Mucosa of gallbladder (tissue), 1 donor: ENCODE measurements at places on chromosomes 2 and 18. TPM values are rescaled to one million over a fixed set of nuclear protein-coding genes. Genes with fewer than 3 reads are reported as not detected.

Gene LRRC30
- total RNA-seq: not detected

Gene DHRS9
- 2.0 TPM for total RNA-seq

Gene SLC23A3
- total RNA-seq: 4.7 TPM

Gene PCARE
- not detected for total RNA-seq

Gene LAMA1
- 0.49 TPM for total RNA-seq

Gene CERKL
- 5.0 TPM for total RNA-seq

Gene SKA1
- total RNA-seq: 0.55 TPM

- DNase-seq: no peak
Measured at GRCh38 chr2:199219551-199219950, 238.2 kb downstream of the SATB2 start.

DNA sequence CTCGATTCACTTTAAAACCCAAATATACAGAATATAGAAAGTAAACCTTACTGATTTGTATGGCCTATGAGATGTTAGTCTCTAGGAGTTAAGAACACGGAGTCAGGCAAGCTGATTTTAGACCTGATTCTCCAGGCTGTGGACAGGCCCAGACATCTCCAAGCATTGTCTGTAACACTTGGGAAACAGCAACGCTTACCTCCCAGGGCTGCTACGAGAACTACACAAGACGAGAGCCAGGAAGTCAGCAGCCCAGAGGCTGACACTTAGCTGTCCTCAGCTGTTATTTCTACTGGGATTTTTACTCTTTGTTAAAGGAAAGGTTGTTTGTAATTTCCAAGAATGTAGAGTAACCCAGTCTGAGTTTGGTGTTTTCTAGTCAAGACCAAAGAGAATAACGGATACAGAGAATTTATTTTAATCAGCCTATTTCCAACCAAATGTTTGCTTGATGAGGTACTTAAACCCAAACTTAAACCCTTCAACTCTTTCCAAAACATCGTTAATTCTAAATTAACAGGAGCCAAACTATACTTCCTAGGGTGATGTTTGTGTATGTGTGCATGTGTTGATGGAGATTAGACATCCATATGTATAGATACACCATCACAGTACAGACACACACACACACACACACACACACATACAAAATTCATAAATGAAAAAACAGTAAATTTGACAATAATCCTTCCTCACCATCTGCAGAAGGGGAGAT lies 123.4 kb downstream of the LAMA1 start:
- DNase-seq: no peak

GRCh38 chr2:203649176-203649814 lies 57.1 kb upstream of the CD28 start:
- DNase-seq: no peak

DNA sequence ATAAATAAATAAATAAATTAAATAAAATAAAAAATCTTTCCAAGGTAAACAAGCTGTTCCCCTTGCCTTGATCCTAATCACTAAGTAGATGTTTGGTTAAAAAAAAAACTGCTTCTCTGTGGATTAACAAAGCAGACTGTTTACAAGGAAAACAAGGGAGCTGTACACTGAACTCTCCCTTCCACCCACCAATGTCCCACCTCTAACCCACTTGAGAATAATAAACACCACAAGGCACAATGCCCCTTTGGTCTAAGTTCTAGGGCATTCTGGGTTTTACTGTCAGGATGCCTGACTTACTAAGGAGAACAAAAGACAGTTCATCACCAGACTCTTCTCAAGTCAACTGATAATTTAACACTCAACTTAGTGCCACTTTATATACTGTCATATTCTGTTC lies 83.5 kb downstream of the NCKAP1 start:
- no peak for DNase-seq

DNA sequence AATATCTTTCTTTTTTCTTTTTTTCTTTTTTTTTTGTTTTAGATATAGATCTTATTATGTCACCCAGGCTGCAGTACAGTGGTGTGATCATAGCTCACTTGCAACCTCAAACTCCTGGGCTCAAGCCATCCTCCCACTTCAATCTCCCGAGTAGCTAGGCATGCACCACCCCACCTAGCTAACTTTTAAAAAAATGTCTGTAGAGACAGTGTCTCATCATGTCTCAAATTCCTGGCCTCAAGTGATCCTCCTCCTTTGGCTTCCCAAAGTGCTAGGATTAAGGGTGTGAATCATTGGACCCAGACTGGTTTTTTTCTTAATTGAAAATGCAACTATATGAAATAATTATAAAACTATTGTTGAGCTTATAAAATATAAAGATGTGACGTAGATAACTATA lies 9.8 kb upstream of the ZCCHC2 start:
- no peak for DNase-seq

GRCh38 chr18:21598726-21599584 lies 1.5 kb downstream of the ESCO1 start:
- DNase-seq: no peak

DNA sequence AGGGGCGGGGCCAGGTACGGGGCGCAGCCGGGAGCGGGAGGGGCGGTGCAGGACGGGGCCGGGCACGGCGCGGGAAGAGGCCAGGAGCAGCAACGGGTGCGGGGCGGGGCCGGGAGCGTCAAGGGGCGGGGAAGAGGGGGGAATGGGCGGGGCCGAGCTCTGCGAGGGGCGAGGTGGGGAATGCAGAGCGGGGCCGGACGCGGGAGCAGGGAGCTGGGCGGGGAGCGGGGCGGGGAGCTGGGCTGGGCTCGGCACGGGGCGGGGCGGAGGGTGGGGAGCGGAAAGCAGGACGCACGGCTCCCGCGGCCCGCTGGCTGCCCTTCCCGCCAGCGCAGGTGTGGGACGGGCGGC lies at the start of gene IMPA2:
Gene IMPA2 (plus strand): TSS at position 316 of the 351 bp plus-strand sequence. CDS start 163 bp downstream, outside the sequence.
- DNase-seq: no peak

DNA sequence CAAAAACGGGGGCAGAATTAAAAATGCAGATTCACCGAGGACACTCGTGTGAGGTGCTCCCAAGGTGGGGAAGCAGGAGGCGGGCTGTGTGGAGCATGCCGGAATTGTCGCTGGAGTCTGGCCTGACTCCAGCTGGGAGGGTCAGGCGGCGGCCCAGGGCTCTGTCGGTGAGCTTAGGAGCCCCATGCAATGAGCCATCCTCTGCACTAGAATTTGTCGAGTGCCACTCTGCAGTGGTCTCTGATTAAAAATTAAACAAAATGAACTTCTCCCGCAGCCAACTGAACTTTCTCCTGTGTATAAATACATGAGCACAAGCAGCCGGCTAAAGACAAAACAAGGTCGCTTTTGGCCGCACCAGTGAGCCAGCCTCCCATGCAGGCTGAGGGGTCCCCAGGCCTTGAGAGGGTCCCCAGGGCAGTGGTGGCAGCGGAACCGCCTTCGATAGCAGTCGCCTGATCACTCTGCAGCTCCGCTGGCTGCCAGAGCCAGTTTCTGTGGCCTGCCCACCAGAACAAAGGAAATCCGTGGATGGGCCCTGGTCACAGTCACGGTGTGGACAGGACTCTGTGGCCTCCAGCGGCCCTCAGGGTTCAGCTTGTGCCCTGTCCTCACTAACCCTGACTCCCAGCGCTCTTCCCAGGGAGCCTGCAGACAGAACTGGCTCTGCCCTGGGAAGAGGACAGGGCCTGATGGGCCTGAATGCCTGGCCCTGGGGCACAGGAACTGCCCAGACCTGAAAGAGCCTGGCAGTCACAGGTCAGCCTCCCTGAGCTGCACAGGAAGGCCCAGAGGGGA lies 201.3 kb downstream of the EIPR1 start:
- DNase-seq: no peak

DNA sequence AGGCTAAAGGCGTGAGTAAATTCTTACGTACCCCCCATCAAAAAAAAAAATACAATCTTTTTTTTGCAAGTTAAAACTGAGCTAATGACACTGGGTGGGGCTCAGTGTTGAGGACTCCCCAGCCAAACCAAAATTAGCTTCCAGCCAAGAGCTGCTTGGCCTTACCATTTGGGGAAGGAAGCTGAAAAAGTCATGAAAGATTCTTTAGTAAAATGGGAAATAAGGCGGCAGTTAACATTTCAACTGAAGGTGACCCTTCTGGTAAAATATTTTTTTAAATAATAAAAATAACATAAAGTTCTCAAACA lies 16.4 kb downstream of the SMAD7 start:
- no peak for DNase-seq

DNA sequence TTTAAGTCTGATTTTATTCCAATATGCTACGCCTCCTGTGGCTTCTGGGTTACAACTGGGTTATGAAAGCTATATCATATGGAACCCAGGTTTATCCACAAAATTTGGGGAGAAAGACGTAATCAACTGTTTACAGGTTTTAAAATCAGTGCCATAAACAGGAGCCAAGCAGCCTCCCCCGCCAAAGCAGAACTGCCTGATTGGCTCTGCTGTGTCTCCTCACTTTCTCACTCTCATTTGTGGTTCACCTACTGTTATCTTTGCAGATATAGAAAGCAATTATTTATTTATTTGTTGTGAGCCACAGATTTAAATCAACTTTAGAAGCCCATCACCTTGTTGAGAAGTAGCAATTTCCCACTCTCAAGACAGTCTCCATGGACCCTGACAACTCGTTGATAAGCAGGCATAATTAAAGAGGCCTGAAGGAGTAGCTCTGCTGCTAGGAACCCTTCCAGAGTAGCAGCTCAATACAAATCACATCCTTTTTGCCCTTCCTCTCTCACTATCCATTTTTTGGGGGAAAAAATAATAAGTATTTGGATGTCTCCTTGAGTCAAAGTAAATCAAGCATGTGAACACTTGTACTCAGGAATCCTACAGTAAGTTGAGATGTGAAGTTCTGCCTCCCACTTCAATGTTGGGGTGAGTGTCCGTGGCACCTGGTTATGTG lies 191.0 kb upstream of the CCDC150 start:
- no peak for DNase-seq

- DNase-seq: no peak
Measured at GRCh38 chr2:138485019-138485418, 16.6 kb upstream of the SPOPL start.
